ENCODE measurements at places on chromosomes 13 and 19.

DNA sequence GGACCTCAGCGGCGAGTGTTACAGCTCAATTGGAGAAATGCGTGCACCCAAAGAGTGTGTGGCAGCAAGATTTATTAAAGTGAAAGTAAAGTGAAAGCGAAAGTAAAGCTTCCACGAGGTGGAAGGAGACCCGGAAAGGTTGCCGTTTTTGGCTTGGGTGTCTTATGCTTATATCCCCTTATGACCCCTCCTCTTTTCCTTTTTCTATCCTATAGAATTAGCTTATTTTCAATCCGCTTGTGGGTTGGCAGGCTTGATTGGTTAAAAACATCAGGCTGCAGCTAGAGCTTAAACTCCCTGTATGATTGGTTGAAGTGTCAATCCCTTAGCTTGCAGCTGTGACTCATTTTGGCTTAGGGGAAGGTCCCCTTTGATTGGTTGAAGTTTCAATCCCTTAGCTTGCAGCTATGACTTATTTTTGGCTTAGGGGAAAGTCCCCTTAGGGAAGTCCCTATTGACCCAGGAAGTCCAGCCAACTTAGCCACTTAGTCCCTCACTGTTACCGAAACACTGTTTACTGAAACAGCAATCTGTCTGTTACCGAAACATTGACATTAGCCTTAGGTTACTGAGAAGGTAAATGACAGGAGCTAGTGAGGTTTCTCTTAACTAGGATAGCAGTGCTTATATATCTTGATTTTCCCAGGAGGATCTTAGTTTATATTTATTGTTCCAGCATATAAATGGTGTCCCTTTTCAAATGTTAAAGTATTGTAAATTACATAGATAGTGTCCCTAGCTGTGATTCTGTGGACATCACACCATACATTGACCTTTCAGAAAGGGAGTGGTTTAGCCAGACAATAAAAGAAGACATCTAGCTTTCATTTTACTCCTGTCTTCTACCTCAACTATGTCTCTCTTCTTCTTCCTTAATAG is 575.8 kb downstream of the DACH1 start:
- DNase-seq = peak; percentile 89

DNA sequence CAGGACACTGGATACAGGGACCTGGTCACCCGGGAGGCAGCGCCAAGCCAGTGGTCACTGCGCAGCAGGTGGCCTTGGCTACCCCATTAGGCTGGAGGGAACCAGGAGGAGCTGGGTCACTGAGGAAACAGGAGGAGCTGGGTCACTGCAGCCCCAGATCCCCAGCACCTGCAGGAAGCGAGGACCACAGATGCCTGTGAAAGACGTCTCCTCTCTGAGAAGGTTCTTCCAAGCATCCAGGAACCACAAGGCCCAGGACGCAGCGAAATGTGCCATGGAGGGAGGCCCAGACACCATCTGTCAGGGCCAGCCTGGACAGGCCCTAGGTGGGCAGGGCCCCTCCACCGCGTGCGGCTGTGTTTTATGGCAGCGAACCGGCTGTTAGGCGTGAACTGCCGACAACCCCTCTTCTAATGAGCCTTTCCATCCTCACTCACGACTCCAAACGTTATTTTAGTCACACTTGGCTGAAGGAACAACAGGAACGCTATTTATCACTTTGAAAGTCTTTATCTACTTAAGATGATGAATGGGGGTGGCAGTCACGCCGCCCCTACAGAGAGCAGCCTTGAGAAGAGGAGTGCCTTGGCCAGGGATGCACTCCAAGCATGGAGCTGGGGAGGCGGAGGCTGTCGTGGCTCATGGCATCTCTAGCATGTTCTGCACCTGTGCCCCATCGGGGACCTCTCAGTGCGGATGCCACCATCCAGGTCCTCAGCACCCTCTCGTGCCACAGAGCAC is 53.3 kb downstream of the CEBPG start:
- DNase-seq = no peak

DNA sequence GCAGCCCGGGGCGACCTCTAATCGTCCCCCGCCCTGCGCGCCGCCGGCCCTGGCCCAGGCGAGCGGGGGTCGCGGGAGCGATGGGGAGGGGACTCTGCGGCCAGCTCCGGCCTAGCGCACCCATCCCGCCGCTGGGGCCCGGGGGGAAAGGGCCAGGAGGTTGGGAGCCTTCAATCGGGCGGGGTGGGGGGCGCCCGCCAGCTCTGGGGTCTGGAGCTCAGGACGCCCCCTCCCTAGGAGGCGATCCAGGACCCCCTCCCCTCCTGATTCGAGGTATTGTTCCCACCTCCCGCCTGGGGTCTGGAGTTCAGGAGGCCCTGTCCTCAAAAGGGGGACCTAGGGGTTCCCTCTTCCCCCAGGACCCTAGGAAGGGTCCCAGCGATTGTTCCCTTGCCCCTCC is 430 bp downstream of the ZNF358 start:
- no peak for DNase-seq

DNA sequence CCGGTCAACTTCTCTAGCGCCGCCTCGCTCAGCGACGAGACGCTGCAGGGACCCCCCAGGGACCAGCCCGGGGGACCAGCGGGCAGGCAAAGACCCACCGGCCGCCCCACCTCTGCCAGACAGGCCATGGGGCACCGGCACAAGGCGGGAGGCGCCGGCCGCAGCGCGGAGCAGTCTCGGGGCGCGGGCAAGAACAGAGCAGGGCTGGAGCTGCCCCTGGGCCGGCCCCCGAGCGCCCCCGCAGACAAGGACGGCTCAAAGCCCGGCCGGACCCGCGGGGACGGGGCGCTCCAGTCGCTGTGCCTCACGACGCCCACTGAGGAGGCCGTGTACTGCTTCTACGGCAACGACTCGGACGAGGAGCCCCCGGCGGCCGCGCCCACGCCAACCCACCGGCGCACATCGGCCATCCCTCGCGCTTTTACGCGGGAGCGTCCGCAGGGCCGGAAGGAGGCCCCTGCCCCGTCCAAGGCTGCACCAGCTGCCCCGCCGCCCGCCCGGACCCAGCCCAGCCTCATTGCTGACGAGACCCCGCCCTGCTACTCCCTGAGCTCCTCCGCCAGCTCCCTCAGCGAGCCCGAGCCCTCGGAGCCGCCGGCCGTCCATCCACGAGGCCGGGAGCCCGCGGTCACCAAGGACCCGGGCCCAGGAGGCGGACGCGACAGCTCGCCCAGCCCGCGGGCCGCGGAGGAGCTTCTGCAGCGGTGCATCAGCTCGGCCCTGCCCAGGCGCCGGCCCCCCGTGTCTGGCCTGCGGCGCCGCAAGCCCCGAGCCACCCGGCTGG is 11.3 kb downstream of the C19orf25 start:
- no peak for DNase-seq

- DNase-seq = peak; percentile 29
Observed at GRCh38 chr13:44112700-44113329, 233.1 kb downstream of the LACC1 start.

- DNase-seq = peak; percentile 59
Observed at GRCh38 chr19:41537789-41538188, 38.2 kb upstream of the CEACAM21 start.

GRCh38 chr13:107866941-107867623 is 348.3 kb downstream of the LIG4 start:
- DNase-seq = no peak

DNA sequence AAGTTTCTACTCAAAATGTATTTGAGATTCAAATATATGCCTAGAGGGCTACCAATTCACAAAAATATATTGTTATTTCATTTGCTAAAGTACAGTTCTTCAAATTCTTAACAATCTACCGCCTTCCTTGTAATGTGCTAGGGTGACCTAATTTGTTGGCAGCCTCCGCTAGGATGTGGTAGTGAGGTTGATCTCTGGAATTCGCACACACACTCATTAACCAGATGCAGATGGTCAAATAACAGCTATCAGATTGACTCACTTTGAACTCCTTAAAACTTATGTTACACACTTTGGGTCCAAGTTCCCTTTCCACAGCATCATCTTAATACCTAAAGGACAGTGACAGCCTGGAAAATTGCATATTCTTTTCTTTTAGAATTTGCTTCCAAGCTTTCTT is 367.3 kb downstream of the DCT start:
- no peak for DNase-seq

- no peak for DNase-seq
Observed at GRCh38 chr19:10829967-10830366, 6.0 kb downstream of the TMED1 start.

- DNase-seq = peak; percentile 9
Observed at GRCh38 chr13:36858290-36858689, 39.3 kb downstream of the RFXAP start.

- no peak for DNase-seq
Observed at GRCh38 chr13:47226516-47226915, 329.7 kb upstream of the HTR2A start.

GRCh38 chr13:72536714-72537394 is 190.6 kb downstream of the MZT1 start:
- no peak for DNase-seq

- no peak for DNase-seq
Observed at GRCh38 chr13:44698066-44698465, 121.9 kb upstream of the TSC22D1 start.

DNA sequence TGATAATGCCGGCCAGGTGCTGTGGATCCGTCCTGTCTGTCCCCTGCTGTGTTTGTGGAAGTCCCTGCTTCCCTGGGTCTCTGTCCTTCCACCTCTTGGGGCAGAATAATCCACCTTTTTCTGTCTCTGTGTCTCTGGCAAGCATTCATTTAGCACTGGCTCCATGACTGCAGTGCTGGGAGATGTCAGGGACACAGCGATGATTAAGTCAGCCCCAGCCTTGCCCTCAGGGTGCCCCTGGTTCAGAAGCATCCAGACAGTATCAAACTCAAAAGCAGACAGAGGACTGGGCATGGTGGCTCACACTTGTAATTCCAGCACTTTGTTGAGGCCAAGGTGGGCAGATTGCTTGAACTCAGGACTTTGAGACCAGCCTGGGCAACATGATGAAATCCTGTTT is 1.5 kb downstream of the HIPK4 start:
- no peak for DNase-seq

DNA sequence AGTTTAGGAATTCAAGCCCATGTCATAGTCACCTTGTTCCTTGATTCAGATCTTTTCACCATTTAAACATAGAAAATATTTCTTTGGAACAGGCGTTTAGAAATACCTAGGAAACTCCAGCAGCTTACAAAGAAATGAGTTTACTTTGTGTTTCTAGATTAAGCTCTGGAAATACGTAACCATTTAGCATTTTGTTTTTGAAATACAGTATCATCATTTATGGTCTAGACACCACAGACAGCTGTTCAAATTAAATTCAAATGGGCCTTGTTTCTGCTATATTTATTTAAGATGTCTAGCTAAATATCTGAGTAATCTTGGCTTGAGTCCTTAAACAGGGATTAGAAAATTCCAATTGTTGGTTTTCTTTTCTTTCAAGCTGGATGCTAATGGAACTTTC is 228.5 kb downstream of the NDFIP2 start:
- no peak for DNase-seq

GRCh38 chr19:33297401-33298145 is 4.8 kb downstream of the CEBPA start:
- DNase-seq = no peak

DNA sequence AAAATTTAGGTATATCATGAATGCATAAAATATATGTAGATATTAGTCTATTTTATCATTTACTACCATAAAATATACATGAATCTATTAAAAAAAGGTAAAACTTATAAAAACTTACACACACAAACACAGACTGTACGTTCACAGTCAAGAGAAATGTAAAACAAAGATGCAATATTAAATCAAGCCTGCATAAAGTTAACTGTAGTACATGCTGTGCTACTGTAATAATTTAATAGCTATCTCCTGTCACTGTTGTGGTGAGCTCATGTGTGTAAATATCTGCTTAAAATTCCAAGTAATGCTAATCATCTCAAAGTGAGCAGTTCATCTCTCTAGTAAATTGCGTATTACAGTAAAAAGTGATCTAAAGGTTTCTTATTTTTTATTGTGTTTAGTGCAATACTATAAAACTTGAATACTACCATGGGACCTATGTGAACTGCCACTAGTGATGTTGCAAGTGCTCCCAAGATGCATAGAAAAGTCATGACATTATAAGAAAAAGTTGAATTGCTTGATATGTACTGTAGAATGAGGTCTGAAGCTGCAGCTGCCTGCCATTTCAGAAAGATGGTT is 762 bp upstream of the ZNF233 start:
- no peak for DNase-seq

- DNase-seq = no peak
Observed at GRCh38 chr13:45402641-45403040, 15.5 kb downstream of the SLC25A30 start.

DNA sequence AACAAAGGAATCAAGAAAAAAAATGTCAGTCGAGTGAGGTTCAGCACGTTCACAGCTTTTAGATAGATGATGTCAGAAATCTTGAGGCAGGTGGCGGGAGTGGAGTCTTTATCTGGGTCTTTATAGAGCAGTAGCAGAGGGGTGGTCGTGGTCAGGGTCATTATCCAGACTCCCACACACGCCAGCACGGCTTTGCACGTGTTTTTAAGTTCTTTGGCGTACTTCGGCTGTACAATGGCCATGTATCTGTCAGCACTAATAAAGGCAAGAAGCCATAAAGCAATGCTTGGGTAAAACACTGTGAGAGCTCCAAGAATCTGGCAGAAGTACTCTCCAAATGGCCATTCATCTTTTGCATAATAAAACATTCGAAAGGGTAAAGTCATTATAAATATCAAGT is 2.9 kb downstream of the GPR18 start:
- no peak for DNase-seq

DNA sequence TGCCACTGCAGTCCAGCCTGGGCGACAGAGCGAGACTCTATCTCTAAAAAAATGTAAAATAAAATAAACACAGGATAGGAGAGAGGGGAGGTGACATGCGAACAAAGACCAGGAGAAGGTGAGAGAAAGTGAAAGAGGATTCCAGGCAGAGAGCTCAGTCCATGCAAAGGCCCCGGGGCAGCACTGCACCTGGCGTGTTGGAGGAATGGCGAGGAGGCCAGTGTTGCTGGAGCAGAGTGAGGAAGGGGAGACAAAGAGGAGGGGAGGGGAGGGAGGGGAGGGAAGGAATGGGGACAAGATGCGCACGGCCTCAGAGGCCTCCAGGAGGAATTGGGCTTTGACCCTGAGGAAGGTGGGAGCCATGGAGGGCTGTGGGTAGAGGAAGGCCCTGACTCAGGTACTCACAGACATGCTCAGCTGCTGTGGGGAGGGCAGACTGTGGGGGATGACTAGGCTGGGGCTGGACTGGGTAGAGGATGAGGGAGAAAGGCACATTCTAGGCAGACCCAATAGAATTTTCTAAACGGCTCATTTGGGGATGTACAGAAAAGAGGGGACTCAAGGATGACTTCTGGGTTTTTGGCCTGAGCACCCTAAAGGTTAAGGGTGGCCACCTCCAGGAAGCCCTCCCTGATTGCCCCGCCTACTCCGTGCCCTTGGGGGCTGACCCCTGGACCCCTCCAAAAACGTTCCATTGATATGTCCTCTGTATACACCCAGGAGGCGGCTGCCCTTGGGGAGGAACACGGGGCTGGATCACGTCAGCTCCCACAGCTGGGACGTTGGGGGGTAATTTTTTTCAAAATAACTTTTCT is 43.9 kb downstream of the PTPRS start:
- DNase-seq = no peak

All from CD4-positive, alpha-beta T cell treated with Interleukin-4 for 4 hours (primary cell).